Progenitor cell of endocrine pancreas (in vitro differentiated cells): ENCODE measurements at places on chromosomes 16 and 17. TPM values are rescaled to one million over a fixed set of nuclear protein-coding genes. Genes with fewer than 3 reads are reported as not detected.

Gene OR1A1
- not detected in 2 replicates for total RNA-seq

Gene GUCY2D
- total RNA-seq = not detected in 2 replicates

Gene KCNH4
- total RNA-seq = not detected in 2 replicates

Gene CLEC18A
- 3.4 and 4.1 TPM in 2 replicates for total RNA-seq

Gene PGS1
- total RNA-seq = 66.1 and 67.1 TPM in 2 replicates

Gene SLC5A11
- total RNA-seq = 0.38 TPM in 1 of 2 replicates, not detected in the other

Gene TMEM132E
- total RNA-seq = 0.05 and 0.13 TPM in 2 replicates

Gene PTX4
- total RNA-seq = not detected in 2 replicates

Gene HASPIN
- 8.5 and 8.6 TPM in 2 replicates for total RNA-seq

Gene CDK5R1
- 6.1 and 6.2 TPM in 2 replicates for total RNA-seq

Gene REXO5
- 8.0 and 9.5 TPM in 2 replicates for total RNA-seq

Gene AIPL1
- total RNA-seq = not detected in 2 replicates

Gene OR1A2
- not detected in 2 replicates for total RNA-seq

Gene GAST
- total RNA-seq = 28.1 and 32.0 TPM in 2 replicates

GRCh38 chr16:88133507-88133843 is 182.2 kb downstream of the BANP start:
- DNase-seq = no peak

DNA sequence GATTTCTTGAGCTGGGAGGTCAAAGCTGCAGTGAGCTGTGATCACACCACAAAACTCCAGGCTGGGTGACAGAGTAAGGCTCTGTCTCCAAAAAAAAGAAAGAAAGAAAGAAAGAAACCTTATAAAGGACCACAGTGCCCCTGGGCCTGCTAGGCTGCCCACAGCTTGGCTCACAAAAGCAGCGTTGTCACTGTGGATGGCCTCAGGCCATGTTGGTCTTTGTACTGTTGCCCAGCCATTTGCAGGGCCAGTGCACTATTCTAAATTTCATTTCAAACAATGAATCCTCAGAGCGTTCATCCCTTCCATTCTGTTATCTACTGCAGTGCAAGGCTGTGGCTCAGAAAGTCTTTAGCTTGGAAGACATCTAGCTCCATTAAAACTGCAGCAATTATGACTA is 208.4 kb downstream of the SLC39A11 start:
- no peak for DNase-seq

GRCh38 chr16:84988328-84989080 is 22.8 kb downstream of the ZDHHC7 start:
- no peak for DNase-seq

- no peak for DNase-seq
Measured at GRCh38 chr16:1378804-1379303, 27.1 kb downstream of the GNPTG start.

GRCh38 chr16:81956213-81956948 is 54.9 kb downstream of the SDR42E1 start:
- no peak for DNase-seq

DNA sequence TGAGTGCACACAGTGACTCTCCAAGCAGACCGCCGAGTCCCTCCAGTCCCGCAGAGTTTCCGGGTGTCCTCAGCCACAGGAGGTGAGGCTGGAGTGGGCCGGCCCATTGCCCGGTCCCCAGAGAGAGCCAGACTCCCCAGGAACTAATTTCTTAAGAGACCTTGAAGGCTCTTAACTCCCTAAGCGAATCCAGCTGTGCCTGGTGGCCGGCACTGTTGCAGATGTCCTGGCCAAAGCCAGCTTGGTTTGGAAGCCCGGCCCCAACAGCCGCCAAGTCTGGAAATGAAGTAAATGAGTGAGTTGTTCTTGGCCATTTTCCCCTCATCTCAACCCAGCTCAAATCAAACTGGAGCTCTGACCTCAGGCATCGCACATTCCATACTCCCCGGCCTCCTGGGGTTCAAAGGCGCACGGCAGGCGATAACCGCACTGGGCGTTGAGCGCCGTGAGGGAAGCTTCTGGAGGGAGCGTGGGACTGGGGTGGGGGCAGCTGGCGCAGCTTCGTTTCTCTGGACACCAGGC is 42.0 kb downstream of the CMIP start:
- no peak for DNase-seq

DNA sequence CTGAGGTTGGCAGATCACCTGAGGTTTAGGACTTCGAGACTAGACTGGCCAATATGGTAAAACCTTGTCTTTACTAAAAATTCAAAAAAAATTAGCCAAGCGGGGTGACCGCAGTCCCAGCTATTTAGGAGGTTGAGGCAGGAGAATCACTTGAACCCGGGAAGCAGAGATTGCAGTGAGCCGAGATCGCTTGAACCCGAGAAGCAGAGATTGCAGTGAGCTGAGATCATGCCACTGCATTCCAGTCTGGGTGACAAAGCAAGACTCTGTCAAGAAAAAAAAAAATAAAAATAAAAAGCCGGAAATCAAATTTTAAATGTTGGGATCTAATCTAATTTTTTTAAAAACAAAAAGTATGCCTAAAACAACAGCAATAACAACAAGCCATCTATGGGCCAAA is 56.3 kb downstream of the ABCC1 start:
- DNase-seq = no peak

DNA sequence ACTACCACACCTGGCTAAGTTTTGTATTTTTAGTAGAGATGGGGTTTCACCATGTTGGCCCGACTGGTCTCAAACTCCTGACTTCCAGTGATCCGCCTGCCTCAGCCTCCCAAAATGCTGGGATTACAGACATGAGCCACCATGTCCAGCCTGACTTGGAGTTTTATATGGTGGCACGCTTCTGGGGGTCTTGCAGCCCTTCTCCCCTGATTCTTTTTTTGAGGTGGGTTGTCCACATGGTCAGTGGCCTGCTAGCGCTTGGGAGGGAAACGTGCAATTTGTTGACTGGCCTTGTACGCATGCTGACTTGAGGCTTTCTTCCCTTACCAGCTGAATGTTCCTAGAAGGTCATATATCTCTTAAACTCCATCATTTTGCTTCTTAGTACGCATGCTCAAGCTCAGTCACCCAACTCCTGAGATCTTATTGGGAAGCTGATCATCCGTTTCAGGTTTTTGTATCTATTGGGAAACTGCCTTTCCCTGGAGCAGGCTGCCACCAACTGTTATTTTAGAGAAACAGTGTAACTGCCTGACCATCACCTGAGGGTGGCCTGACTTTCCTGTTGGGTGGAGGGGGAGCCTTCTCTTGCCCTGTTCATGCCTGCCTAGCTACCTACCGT is 13.7 kb upstream of the LDHD start:
- no peak for DNase-seq

DNA sequence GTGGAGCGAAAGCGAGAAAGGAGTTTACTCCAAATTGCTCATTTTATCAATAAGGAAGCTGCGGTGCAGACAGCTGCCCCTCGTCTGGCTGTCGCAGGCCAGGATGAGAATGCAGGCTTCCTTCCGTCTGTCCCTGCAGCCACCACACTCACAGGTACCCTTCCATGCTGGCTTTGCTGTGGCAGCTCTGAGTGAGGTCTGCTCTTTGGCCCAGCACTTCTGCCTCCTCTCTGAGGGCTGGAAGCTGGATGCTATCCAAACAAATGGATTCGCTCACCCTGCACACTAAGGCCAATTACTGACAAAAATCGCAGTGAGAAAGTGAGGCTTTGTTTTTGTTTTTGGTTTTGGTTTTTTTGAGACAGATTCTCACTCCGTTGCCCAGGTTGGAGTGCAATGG is 7.0 kb downstream of the ARMC7 start:
- no peak for DNase-seq

DNA sequence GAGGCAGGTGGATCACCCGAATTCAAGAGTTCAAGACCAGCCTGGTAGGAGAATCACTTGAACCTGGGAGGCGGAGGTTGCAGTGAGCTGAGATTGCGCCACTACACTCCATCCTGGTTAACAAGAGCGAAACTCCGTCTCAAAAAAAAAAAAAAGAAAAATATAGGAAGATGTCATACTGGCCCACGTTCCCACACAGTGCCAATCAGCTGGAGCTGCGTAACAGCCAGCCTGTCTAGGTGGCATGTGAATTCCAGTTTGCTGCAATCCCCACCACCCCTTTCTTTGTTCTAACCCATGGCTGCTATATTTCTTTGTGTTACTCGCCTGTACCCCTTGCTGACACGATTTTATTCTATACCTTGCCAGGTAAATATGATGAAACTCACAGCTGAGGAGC is 7.5 kb downstream of the NFATC2IP start:
- DNase-seq = no peak

GRCh38 chr17:55743103-55743679 is 7.7 kb upstream of the PCTP start:
- no peak for DNase-seq

GRCh38 chr16:51111759-51112158 is 39.3 kb downstream of the SALL1 start:
- no peak for DNase-seq

DNA sequence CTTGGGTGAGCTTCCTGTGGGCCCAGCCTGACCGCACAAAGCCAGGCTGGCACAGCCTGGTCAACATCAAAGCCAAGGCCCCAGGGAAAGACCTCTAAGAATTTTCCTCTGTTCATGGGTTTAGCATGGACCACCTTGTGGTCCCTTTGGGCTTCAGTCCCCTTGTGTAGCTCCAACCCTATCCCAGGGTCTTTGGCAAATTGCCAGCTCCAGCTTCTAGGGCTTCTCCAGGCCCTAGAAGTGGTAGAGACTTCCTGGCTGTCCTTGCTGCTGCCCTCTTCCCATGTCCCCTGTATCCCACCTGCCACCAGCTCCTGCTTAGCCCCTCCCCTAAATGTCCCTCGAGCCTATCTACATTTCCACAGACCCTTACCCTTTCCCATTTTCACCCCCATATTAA is 9.7 kb upstream of the ITGA3 start:
- DNase-seq = no peak

DNA sequence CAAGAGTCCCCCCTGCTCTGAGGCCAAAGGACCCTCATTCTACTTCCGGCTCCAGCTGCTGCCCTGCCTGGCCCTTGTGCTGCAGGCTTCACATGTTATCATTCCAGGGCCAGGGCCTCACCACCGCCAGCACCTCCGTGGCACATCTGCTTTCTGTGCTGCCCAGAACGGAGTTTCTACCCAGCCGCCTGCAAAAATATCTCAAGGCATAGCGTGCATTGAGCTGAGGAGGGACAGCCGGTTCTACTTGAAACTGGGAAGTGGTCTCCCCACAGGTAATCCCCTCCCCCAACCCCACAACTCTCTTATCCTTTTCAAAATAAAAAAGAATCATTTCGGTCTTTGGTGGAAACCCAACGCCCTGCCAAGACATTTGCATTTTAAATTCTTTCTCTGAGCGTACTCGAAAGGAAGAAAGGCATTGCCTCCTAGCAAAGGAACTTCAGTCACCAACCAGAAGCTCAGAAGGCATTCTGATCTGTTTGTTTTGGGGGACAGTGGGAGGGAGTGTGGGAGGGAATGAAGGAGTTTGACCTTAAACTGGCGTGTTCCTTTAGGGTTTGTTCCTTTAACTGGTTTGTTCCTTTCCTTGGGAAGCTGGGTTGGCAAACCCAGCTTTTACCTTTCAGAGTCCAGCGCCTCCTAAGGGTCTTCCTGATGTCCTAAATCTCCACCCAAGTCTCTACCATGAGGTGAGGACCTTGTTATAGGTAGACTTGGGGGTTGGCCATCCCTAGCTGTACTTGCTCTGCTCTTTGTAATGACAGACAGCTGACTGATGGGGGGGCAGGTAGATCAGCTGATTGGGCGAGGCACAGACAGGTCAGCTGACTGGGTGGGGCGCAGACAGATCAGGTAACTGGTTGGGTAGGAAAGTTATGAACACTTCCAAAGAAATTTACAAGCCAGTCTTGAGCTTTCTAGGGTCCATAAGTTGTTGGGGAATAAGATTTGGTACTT is 33.4 kb upstream of the PIK3R6 start:
- DNase-seq = no peak

DNA sequence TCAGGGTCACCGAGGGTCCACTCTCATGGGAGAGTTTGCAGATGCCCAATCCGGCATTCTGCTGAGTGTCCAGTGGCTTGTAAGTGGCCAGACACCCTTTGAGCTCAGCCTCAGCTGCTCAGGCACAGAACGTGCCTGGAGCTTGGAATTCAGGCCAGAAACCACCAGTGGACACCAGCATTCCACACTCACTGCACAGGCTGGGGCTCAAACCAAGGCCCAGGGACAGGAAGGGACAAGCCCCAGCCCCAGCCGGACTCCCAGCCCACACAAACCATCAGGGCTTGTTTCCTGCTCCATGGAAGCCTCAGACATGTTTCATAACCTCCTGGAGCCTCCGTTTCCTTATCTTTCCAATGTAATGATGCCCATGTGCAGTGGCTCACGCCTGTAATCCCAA is 5.0 kb upstream of the NPRL3 start:
- no peak for DNase-seq

- no peak for DNase-seq
Measured at GRCh38 chr17:82938873-82939620, 99.2 kb upstream of the ZNF750 start.

- peak; percentile 56 for DNase-seq
Measured at GRCh38 chr17:79023886-79024771, at the start of gene C1QTNF1. TSS of gene C1QTNF1 (plus strand) at chr17:79024169. CDS start at chr17:79043969, 19,800 bp downstream.

GRCh38 chr17:7328840-7329373 is at the start of gene NEURL4:
TSS of gene NEURL4 (minus strand) at chr17:7329335. CDS start at chr17:7329312, 23 bp downstream.
- peak; percentile 37 for DNase-seq

DNA sequence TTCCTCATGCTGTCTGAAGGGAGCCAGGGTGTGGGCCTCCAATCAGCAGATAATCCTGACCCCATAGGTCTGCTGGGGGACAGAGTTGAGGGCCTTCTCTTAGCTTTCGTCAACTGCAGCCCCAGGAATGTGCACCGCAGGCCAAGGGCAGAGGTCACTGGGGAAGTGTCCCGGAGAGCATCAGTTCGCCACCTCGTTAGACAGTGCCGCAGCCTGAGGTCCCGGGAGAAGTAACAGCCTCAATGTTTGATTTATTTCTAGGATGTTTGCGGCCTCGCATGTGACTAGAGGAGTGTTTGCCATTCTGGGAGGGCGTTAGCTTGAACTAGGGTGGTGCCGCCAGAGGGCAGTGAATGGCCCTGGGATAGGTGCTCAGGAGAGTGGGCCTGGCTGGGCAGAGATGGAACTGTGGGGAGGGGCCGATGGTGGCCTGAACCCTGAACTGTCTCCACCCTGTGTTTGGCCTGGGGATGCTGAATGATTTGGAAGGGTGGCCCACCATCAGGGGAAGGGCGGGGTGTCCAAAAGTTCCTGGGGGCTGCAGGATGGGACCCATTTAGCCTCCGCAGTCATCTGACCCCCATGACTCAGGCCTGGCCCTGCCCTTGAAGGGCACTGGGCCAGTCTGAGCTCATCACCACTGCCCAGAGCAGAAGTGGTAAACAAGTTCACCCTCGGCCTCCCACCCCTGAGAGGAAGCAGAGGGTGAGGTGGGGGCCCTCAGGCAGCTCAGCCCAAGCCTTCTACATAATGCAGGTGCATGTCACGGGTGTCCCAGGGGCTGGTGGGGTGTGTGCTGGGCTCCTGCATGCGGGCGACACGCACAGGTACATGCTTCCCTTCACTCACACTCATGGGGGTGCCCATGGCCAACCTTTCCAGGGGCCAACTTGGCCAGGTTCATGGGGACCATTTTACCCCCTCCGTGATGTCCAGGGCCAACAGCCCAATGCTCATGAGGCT is 12.4 kb upstream of the TAC4 start:
- no peak for DNase-seq
